Activated CD4-positive, alpha-beta T cell treated with anti-CD3 and anti-CD28 coated beads, Interleukin-2, amount 50 U/mL, for 1 hour (primary cell): ENCODE measurements at places on chromosomes 11 and 22.

- no peak for DNase-seq
Measured at GRCh38 chr11:91700854-91701253, 523.8 kb upstream of the FAT3 start.

DNA sequence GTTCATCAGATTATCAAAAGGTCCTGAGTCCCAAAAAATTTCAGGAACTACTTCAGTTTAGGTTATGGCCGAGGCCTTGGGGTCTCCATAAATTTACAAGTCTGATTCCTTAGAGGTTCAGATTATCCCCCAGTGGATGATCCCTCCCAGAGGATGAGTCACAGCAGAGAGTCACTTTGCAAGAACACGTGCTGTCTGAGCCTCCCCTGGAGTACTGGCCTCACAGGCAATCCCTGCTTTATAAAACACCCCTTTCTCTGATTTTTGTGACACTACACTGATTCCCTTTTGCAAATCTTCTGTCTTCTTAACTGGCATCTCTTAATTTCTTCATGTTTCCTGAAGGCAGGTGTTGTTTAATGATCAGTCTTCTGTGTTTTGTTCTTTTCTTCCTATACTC is 45.3 kb downstream of the CCDC34 start:
- no peak for DNase-seq

DNA sequence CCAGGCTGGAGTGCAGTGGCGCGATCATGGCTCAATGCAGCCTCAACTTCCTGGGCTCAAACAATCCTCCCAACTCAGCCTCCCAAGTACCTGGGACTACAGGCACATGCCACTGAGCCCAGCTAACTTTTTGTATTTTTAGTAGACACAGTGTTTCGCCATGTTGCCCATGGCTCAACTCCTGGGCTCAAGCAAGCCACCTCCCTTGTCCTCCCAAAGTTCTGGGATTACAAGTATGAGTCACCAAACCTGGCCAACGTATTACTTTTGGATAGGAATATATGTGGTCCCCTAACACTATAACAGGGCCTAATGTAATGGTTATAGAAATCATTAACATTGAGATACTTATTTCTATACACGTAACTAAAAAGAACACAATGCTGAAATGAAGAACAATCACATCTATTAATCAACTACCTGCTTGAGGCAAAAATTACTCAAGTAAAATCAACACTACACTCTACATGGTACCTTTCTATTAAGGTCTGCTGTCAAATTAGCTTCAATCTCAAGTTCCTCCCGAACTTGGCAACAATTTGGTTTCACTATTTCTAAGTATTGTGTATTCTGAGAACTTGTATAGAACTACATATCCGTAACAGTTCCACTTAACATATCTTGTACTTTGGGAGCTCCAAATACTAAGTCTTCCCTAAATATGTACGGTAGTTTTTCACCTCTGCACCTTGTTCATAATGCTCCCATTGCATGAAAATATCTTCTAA is 124.9 kb downstream of the FCHSD2 start:
- no peak for DNase-seq

DNA sequence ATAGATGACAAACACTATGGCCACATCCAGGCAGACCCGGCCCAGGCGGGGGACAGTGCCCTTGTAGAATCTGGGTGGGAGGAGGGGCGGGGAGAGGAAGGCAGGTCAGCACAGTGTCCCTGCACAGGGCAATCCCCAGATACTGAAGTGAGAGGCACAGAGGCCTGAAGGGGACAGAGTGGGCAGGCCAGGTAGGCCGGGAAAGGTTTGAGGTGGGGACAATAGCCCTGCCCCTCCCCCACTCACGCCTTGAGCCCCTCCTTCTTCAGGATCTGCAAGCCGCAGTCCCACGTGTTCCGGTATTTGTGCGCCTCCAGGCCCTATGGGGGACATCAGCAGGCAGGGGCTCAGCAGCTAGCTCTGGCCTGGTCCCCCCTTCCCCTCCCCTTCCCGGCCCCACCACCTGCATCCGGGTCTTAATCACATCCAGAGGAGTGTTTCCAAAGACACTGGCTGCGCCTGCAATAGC is 2.3 kb downstream of the SLC25A1 start:
- DNase-seq: no peak

- no peak for DNase-seq
Measured at GRCh38 chr11:125074511-125075241, 11.6 kb downstream of the SLC37A2 start.
